ENCODE measurements at places on chromosomes 1 and 21.

GRCh38 chr1:84711121-84711520 is 20.9 kb upstream of the SSX2IP start:
- no peak for DNase-seq

DNA sequence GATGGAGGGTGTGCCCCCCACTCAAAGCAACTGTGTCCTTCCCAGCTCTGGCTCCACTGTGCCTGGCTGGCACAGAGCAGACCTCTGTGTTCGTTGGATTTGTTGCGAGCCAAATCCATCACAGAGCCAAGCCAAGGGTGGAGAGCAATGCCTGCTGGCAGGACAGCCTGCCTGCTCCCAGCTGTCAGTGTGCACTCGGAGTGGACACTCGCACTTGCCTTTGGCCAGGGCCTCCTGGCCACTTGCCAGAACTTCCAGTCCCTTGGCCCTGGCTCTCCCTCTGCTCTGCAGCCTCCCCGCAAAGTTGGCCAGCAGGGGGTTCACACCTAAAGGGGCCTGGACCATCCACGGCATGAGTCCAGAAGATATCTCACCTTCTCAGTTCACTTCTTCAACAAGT is 16.4 kb downstream of the HEYL start:
- no peak for DNase-seq

DNA sequence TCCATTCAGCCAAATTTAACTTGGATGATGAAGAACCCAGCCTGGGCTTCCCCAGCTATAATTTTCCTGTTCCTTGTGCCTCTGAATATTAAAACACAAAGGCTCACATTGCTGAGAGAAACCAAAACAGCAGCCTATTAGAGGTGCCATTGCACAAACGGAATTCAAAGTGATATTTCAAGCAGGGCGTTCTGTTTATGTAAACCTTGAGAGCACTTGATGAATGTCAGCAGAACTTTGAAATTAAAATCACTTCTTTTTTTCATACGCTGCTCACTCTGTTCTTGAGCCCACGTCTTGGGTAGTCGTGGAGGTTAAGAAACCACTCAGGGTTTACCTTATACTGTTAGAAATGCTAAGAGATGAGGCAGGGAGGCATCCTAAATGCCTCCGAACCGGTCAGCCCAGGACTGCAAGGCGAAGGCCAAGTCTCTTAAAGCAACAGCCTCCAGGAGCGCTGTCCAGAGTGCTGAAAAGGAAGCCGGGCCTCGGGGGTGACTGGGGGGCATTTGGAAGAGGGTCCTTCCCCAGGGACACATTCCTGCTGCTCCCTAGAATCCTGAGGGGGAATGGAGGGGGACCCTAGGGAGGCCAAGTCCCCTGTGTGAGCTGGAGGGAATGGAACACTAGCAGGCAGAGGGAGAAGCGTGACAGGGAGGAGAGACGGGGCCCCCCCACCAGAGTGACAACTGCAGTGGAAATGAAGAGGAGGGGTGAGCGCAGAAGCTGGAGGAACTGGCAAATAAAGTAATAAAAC is 154.8 kb upstream of the VAMP3 start:
- no peak for DNase-seq

GRCh38 chr1:165666152-165666825 is 32.1 kb downstream of the ALDH9A1 start:
- no peak for DNase-seq

- DNase-seq, result no peak
Measured at GRCh38 chr1:39220891-39221870, 16.7 kb downstream of the MACF1 start.

DNA sequence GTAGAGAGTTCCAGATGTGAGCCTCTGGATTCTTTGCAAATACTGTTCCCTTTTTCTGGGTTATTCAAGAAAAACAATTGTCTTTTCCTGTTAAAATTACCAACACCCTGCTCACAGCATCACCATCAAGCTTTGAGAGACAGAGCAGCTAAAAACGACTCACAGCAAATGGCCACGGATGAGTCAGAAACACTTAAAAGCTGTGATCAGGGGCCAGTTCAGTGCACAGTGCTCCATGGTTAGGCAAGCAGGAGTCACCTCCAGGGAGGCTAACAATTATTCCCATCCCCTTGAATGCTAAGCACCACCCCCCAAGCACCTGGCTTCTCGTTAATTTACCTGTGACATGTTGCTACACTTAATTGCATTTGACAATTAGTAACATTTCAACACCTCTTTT is 128.4 kb upstream of the CAMK1G start:
- DNase-seq, result no peak

DNA sequence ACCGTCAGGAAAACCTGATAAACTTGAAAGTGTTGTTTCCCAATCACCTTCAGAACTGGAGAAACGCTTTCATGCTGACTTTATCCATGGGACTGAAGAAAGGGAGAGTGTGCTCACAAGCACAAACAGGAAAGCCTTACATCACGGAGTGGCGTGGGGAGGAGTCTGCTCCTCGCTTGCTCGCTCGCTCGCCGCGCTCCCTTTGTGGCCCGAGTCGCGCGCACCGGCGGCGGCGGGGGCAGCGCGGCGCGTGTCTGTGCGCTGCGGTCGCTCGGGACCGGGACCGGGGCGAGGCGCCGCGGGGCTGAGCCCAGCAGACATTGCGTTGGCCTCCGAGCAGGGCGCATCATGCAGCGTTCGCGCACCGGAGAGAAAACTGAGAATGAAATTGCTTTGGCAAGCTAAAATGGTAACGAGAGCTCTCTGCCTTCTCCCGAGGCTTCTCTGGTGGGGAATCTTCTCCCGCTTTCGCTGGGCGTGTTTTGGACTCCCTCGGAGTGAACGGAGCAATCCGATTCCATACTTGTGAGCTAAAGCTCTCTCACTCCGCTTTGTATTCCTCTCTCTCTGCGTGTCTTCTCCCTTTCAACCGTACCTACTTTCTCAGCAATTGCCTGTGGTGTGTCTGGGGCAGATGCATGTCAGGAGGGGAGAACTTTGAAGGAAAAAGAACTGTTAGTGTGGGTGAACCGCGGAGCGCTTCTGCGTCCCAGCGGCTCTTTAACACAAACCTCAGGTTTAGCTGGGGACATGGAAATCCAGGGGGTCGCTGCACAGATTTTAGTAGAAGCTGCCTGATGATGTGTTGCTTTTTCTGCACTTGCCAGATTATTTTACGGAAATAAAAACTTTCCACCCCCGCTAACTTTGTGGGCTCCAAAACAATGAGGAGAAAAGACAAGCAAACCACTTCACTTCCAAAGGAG is at the start of gene RGL1:
RGL1 (plus strand) TSS at position 205 of the 926 bp plus-strand sequence; CDS start at position 383, 178 bp downstream.
- peak; percentile 53 for DNase-seq

DNA sequence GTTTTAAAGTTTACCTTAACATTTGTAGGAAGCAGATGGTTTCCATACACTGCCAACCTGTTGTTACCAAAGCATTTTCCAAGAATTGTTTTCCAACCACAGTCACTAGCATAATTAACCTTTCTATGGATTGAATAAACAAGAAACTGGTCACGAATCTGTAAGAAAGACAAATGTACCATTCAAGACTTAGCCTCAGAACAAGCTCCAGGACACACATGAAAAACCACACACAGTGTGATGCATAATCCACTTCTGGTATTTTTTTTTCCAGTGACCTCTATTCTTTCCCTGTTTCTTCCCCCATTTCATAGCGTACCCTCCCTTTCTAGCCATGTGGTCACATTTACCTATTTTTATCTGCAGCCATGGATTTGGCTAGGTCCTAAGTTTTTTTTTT is 29.6 kb upstream of the C1orf87 start:
- DNase-seq, result no peak

- no peak for DNase-seq
Measured at GRCh38 chr1:97042551-97042950, 321.0 kb downstream of the PTBP2 start.

GRCh38 chr1:154661110-154661509 is 53.1 kb upstream of the ADAR start:
- no peak for DNase-seq

Measured in stimulated activated effector memory CD8-positive, alpha-beta T cell treated with anti-CD3 and anti-CD28 coated beads, Interleukin-12 subunit alpha, Interleukin-12 subunit beta, amount 100 ng/mL, for 72 hours (primary cell).